ENCODE measurements at places on chromosomes 5 and 9.

- DNase-seq: no peak
Observed at GRCh38 chr5:126866851-126867636, 90.1 kb downstream of the LMNB1 start.

DNA sequence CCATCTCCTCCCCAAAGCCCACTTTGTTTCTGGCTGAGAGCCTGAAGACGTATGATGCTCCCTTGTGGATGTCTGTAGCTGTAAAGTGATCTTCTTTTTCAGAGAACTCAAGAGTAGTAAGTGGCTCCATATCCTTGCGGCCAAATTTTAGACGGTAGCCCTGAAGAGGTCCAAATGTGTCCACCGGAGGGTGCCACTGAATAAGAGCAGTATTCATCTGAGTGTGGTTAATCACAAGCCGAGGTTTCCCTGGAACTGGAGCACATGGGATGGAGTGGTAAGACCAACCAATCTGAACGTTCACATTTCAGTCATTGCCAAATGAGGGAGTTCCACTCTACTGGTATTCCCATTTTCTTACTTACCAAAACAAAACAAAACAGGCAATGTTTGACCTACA lies 686.5 kb upstream of the DMAC1 start:
- no peak for DNase-seq

DNA sequence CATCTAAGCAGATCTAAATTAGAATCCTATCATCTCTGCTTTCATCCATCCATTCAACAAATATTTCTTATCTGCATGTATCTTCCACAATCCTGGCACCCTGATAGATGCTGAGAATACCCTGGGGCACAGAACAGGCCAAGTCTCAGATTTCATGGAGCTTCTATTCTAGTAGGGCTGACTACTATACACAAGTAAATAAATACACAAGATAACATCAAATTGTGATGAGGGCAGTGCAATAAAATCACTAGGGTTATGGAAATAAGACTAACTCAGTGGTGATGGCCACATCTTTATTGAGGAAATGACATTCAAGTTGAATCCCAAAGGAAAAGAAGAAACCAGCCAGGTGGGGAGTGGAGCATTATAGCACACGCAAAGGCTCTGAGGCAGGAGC lies 138.4 kb upstream of the GLRA1 start:
- no peak for DNase-seq

DNA sequence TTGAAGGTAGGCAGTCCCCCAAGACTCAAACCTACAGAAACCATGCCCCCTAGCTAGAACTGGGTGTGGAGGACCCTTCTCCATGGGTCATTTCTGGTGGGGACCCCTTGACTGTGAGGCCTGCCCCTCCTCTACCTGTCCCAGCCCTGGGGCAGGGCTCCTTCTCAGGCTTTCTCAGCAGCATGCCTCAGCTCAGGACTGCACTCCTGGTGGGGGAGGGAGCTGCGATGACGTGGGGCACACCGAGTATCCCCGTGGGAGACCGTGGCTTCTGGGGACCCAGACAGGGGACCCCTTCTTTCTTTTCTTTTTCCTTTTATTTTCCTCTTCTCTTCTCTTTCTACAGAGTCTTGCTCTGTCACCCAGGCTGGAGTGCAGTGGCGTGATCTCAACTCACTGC lies 27.0 kb upstream of the PITX1 start:
- no peak for DNase-seq

DNA sequence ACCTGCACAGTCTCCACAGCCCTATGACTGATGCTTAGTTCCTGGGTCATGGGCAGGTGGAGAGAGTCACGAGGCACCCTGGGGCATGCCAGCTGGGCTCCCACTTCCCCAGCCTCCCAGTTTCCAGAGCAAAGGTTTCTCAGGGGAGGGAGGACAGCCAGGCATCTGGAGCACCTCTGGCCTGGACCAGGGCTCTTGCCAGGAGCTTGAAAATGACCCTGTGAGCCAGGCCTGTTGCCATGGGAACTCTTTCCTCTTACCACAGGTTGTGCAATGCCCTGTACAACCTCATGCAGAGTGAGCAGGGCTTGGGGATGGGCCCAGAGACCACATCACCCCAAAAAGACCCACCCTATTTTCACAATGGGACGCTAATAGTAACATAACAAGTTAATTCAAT lies 113.1 kb downstream of the PSD2 start:
- no peak for DNase-seq

DNA sequence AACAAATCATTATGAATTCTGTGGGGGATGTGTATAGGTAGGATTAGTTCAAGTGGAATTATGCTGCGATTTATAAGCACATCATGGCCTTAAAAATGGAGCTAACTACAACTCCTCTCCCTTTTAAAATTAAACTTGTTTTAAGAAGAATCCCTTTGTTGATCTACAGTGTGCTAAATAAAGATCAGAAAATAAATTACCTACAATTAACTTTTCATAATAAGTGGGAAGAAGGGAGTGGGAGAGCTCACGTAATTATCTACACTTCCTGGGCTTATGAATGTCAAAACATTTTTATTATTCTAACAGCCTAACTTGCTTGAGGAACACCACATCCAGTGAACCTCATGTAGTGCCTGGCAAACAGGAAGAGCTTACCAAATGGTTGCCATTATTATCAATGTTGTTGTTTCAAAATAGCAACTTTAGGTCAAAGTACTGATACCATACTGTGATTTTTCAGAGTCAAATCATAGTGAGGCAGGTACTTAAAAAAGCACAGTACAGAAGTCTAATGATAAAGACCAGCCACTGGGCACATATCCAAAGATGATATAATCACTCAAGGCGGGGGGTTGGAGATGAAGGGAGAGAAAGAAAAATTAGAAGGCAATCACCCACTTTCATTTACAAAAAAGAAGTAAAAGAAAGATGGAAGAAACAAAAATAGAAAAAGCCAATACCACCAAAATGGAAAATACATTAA lies 174.0 kb downstream of the RAPGEF6 start:
- DNase-seq: no peak

DNA sequence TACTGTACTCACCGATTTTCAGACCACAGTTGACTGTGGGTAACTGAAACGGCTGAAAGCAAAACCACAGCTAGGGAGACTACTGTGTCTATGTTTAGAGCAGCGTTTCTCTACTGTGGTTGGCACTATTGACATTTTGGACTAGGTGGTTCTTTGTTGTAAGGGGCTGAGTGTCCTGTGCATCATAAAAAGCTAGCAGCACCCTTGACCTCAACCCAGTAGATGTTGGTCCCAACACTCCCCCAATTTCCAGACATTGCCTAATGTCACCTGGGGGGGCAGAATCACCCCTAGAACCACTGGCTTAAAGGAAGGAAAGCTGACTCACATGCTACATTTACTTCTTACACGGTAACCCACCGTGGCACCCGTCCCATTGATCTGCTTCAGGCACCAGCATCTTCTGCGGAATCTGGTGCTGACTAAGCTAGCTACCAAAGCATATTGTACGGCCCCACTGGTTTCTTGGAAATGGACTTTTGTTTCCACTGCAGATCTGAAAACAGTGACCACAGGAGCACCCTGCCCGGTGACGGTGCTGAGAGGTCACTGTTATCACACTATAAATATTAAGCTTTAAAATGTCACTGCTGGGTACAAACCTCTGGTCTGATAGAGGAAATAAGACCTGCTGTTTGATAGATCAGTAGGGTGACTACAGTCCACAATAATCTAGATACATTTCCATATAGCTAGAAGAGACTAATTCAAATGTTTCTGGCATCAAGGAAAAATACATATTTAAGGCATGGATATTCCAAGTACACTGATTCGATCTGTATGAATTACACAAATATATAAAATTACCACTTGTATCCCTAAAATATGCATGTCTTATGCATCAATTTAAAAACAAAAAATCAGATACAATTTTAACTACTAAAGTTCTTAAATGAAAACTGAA lies 151.4 kb downstream of the HSD17B3 start:
- peak; percentile 43 for DNase-seq

GRCh38 chr5:155402927-155403640 lies 389.5 kb downstream of the KIF4B start:
- no peak for DNase-seq

- DNase-seq: no peak
Observed at GRCh38 chr9:136965771-136966484, 11.4 kb upstream of the PTGDS start.

- no peak for DNase-seq
Observed at GRCh38 chr5:12805165-12805698, 901.0 kb upstream of the CTNND2 start.

GRCh38 chr9:109507421-109507838 lies 9.3 kb upstream of the PTPN3 start:
- no peak for DNase-seq

DNA sequence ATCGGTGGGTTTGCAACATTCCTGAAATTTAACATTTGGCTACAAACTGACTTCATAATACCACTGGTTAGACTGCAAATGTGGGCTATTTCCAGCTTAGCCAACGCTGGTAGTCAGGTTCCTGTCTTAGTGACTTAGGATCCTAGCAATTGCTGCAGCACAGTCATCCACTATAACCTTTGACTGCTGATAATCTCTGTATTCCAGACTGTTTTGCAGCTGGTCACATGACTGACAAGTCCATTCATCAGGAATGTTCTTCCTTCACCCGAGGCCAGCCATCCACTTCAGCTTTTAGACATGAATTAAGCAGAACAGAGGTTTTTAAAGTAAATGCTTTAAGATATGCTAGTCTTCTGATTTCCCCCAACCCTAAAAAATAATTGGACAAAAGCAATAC lies 425.9 kb upstream of the MPDZ start:
- no peak for DNase-seq

GRCh38 chr5:139946440-139946839 lies 96.7 kb downstream of the NRG2 start:
- no peak for DNase-seq

GRCh38 chr9:31715250-31715649 lies 669.2 kb upstream of the ACO1 start:
- no peak for DNase-seq

DNA sequence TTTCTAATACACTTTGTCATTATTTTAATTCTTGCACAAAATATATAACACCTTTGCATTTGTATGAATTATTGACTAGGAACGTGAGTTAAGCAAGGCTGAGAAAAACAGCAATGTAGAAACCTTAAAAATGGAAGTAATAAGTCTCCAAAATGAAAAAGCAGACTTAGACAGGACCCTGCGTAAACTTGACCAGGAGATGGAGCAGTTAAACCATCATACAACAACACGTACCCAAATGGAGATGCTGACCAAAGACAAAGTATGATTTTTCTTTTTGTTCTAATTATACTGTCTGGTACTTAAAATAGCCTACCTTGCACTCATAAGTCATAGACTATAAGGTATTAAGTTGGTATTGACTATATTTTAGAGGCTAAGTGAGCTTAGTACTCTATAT lies 34.4 kb downstream of the RAD50 start:
- DNase-seq: no peak

DNA sequence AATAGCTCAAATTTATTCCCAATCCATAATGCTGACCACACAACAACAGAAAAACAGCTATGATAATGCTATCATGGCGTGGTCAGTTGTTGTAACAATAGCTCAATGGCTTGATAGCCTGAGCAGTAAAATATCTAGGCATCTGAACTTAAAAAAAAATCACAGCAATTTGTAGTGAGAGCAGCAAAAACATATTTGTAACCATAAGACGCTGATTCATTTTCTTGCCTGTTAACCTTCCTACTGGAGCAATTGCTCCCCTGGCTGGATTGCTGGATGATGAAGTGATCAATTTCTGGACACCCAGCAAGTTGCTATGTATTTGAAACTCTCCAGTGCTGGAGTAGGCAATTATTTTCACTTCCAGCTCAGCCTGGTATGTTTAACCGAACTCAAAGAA lies 115.1 kb downstream of the PCSK1 start:
- no peak for DNase-seq
